ENCODE measurements at places on chromosomes 2 and 18.

DNA sequence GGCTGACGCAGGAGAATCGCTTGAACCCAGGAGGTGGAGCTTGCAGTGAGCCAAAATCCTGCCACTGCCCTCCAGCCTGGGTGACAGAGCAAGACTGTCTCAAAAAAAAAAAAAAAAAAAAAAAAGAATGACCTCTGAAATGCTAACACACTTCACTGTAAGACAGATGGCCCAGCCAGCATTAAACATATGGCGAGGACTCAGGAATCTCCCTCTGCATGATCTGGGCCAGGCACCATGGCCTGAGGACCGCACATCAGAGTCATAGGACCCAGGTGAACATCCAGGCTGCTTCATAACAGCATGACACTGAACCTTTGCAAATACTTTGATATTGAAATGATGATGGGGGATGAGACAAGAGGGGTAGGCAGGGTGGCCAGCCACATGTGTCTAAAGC, 56.1 kb upstream of the DNMT3A start:
- no peak for DNase-seq

DNA sequence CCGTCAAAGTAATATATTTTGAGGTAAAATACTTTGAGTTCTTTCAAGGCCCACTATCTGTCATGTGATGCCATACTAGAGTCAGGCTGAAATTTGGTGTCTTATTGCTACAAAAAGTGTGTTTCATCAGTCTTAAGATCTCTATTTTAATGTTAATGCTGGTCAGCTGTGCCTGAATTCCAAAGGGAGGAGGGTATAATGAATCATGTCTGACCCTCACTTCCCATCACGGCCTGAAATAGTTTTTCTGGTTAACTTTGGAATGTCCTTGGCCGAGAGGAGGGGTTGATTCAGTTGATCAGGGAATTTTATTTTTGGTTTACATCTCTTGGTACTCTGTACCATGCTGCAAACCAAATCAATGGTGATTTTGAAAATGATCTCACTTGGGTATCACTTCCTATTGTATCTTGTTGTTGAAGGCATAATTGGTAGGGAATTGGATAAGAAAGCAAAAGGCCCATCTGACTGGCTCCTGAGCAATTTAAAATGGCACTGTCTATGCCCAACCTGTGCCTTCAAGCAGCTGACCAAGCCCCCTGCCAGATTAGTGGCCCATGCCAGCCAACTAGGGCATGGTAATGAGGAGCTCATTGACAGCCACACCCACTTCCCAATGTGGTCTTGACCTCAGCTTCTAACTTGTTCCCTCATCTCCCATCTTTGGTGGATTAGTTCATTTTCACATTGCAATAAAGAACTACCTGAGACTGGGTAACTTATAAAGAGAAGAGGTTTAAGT, 6.1 kb upstream of the SLC35F5 start:
- DNase-seq: no peak

DNA sequence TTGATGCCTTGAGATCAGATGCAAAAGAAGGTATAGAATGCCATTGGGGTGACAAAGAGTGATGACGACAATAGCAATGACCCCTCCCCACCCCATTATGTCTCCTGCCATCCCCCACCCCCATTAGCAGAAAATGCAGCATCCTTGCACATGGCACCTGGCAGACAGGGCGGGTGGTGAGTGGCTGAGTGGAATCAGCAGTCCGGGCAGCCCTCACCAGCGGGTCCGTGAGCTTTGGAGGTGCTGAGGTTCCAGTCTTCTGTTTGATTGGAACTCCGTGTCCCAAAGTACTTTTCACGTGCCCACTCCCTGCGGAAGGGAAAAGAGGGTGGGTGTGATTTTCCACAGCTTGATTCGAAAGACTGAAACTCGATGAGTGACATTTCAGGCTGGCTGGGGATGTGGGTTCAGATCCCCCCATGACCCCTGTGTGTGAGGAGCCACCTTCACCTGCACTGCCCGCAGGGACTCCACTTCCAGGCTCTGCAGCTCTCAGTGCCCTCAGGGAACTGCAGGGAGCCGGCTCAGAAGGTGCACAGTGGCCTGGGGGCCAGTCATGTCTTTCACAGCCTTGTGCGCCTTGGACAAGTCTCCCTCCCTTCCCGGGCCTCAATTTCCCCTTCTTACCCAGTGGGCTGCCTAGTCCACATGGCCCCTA, 130.9 kb downstream of the GLI2 start:
- peak; percentile 36 for DNase-seq

DNA sequence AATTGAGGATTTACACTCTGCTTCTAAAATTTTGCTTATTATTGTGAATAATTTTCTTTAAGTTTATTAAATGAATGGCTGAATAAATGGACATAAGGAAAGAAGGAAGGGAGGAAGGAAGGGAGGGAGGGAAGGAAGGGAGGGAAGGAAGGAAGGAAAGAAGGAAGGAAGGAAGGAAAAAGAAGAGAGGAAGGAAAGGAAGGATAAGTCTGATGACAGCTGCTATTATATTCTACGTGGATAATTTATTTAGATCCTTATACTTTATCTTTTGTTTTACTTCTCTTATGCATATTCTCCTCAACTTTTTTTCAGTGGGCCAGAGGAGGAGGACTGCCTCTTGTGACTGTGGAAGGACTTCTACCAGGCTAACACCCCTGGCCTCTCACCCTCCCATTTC, 17.4 kb downstream of the CLUL1 start:
- DNase-seq: no peak

GRCh38 chr2:213036836-213037235, 114.6 kb downstream of the IKZF2 start:
- no peak for DNase-seq

GRCh38 chr18:24031318-24031717, 16.8 kb downstream of the TTC39C start:
- no peak for DNase-seq

Measured in right forelimb (tissue), 1 donor.